G401 (cell line): ENCODE measurements at places on chromosomes 4 and X.
A peak's percentile ranks its signal among the peaks of the same experiment; 100 is the strongest.

DNA sequence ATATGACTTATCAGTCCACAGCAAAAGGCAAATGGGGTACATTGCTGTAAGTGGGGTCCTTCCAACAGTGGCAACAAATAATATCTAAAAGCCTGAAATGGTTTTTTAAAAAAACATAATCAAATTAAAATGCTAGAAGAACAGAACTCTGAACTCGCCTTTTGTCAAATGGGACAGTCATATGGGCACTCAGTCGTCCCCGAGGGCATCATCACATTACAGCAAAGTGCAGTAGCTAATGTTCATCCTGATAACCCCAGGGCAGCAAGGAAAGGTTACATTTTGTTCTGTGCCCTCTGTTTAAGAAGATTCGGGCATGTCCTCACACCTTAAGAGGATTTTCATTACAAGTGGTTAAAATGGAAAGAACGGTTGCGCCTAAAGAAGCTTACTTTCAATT is 997.9 kb upstream of the TENM3 start:
- no peak for DNase-seq

DNA sequence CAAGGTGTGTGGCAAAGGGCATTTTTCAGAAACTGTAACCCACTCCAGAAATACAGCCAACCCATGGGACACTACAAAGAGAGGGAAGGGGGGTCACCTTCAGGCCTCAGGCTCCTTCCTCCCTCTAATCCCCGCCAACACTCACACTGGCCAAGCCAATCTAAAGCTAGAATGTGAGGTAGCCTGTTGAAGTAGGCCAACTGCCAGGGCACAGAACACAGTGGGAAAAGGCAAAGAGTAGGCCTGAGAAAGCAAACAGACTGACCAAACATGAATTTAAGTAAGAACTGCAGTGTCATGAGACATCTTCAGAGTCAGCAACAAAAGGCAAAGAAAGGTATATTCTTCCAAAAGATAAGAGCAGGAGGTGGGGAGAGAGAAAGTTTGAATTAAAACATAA is 289.0 kb downstream of the HNRNPD start:
- DNase-seq: no peak

DNA sequence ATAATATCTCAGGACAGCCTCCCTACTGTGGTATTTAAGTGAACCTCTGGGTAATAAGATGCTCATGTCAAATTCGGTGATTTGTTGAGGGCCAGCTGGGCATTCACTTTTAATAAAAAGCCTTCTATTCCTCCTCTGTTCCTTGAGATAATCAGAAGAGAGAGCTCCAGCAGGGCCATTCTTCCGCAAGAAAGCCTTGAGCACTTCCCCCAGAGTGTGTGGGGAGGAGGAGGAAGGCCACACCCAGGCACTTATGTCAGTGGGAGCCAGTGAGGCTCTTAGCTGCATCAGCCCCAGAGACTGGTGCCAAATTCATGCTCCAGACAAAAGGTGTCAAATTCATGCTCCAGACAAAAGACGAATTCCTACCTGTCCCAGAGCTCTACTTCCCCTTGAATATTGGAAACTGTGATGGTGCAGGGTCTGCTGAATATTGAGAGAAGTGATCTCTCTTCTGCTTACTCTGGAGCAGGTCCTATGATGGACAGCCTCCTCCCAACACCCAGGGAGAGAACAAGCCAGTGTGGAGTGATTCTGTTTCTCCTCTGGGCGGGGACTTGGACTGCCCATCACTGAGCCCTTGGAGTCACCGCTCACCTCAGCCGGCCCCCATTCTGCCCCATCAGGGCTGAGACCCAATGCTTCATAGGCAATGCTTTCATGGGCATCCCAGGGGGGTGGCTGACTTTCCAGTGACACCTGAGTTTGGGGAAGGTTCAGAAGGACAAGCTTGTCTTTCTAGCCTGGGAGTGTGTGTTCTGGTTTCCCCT is 68.1 kb downstream of the FHDC1 start:
- no peak for DNase-seq

DNA sequence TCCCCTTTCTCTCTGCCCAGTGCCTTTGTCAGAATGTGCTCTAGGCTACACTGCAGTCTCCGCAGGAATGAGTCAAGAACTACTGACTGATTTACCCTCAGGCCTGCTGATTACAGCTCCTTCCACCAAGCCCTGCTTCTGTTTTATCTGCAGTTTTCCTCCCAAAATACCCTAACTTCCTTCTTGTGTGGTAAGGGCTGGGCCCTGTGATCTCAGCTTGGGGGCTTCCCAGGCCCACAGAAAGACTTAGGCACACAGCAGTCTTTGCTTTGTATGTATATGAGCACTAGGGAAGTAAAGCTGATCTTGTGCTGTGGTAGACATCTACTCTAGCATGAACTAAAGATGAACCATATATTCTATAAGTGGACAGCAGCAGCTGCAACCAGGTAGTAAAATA is 18.8 kb downstream of the PAK3 start:
- DNase-seq: no peak

DNA sequence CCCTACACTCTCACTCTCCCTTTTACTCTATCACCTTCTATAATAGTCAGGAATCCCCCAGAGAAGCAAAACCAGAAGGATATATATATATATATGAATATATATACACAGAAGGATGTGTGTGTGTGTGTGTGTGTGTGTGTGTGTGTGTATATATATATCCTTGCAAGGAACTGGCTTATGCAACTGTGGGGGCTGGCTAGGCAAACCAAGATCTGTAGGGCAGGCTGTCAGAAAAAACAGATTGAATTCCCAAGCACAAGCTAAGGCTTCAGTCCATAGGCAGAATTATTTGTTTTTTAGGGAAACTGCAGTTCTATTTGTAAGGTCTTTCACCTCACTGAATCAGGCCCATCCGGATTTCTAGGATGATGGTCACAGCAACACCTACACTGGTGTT is 13.0 kb upstream of the KLHL2 start:
- no peak for DNase-seq

DNA sequence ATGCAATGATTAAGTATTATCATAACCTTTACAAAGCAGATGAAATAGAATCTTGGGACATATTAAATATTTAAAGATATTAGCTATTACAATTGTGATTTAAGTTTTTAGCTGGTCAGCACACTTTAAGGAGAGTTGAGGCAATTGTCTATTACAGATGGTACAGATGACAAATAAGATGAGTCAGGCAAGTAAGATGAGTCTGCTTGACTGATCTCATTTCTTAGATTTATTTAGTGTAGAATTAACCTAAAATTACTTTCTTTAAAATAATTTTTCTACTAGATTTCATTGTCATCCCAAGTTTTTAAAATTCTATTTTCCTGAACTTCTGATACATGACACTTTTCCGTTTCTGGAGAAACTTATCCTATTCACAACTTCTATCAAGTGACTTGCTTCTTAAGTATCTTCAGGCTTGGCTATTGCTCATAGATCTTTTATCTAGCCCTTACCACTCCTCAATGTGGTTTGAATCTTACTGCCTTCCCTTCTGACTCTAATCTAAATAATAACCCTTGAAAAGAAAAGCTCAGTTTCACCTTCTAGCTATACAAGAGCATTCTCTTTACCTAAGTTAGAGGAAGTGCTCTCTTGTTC is 32.9 kb downstream of the CXCL1 start:
- no peak for DNase-seq

DNA sequence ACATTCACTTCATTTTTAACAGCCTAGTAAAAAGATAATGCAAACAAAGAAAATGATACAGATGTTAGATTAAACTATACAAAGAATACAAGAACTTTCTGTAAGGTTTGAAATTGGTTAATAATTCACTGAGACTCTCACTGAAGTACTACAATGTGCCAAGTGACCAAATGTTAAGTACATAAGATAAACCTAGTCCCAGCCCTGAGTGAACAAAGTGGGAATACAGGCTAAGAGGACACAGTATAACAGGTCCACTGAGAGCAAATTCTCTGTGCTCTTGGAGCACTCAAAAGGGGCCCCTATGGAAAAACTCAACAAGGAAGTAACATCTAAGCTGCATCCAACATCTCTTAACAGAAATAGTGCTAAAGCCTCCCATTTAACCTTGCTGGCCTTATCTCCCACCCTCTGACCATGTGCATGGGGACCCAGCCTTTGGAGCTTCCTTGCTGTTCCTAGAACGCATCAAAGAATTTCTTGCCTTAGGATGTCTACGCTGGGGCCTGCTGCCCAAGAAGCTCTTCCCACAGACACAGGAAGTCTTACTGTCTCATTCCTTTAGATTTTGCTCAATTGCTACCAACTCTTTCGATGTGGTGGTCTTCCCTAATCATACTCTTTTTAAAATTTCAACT is 113.4 kb downstream of the ZAR1 start:
- no peak for DNase-seq

DNA sequence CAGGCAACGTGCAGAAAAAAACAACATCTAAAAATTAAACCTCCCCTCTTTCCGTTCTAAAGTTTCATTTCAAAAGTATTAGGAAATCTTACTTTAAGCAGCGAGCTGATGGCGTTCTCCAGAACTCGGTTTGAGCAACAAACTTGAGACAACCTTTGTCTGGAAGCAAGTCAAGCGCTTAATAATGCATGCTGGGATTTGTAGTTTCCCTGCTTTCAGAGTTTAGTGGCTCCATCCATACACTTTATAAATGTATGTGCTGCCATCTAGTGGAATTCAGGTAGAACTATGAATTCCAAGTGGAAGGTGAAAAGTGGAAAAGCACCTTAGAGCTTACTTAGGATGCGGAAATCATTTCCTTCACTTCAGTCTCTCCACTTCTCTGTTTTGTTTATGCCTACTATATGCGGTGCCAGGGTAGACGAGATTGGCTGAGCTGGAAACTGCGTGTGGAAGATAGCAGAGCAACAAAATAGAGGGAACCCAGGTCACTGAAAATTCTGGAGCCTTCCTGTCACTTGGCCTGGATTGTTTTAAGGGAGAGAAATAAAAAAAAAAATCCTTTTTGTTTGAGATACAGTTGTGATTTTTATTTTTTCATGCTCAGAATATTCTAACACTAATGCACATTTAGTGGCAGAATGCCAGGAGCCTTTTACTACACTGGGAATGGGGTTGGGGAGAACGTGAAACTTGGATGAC is at the start of gene BDH2:
Gene BDH2 (minus strand): TSS at position 144 of the 702 bp plus-strand sequence. CDS start 3,580 bp downstream, outside the sequence.
- peak; percentile 90 for DNase-seq

DNA sequence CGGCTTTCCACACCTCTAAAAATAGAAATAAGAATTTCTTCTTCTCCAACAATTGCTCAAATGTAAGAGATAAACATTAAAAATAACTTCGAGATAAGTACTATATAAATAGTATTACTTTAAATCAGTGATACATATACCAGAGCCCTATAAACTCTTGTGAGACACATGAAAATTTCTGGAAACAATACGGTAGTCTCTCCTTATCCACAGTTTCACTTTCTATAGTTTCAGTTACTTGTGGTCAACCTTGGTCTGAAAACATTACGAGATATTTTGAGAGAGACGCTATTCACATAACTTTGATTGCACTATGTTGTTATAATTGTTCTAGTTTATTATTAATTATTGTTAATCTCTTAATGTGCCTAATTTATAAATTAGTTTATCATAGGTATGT is 101.5 kb upstream of the CXXC4 start:
- DNase-seq: no peak

DNA sequence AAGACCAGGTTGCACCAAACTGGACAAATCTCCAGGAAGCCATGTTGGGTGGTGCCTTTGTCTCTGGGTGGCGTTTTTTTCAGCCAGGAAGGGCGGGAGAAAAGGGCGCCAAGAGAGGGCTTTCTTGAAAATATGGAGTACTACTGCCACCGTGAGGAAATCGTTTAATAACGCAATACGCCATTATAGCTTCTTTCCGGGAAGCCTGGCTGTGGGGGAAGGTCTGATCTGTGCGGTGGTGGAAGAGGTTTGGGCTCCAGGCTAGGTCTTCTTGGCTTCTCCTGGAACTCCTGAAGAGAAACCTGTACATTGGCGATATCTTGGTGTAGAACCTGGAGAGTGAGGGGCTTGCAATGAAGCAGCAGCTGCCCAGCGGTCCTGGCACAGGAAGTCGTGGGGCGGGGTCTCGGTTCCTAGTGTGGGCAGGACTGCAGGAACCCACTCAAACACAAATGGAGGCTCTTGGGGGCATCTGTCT is 202.7 kb downstream of the OR13H1 start:
- peak; percentile 21 for DNase-seq

- DNase-seq: no peak
These were observed 68.0 kb downstream of the RGS12 start for GRCh38 chr4:3360777-3361176.

DNA sequence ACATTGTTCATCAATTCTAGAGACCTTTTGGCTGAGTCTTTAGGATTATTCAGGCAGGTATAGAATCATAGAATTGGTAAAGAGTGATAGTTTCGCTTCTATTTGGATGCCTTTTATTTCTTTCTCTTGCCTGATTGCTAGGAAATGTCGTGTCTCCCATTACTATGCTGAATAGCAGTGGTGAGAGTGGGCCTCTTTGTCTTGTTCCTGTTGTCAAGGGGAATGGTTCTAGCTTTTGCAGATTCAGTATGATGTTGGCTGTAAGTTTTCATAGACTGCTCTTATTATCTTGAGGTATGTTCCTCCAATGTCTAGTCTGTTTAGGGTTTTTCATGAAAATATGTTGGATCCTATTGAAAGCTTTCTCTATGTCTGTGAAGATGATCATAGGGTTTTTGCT is 200.2 kb upstream of the PABPC4L start:
- DNase-seq: no peak

DNA sequence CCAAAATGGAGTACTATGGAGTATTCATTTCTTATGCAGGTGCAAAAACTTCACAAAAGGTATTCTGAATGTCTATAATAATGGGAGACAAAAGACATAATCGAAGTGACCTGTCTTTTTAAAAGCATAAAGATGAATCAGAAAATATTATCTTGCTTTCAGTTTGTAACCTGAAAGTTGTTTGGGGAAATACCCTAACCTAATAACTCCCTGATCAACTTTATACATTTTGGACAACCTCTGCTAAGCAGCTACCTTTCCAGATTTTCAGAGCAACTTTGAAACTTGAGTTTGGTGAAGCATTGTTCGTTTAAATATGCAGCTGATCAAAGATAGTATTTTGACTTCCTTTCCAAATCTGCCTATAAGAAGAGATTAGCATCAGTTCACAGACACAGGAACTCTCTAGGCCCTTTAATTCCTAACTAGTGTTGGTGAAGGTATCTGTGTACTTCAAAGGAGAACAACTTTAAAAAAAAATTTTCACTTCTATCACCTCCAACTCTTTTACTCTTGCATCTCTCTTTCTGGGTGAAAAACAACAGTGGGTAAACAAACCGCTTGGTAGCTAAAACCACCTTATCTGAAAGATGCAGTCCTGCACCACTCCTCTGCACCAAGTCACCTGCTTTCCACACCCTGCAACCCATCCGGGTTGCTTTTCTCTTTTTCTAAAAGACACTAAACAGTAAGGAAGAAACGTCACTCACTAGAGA is 26.5 kb downstream of the CD40LG start:
- no peak for DNase-seq

GRCh38 chr4:14841801-14842768 is 160.2 kb upstream of the CPEB2 start:
- DNase-seq: no peak

- no peak for DNase-seq
These were observed 56.0 kb downstream of the ZFYVE28 start for GRCh38 chr4:2362266-2363055.

GRCh38 chrX:8242431-8243020 is 71.5 kb upstream of the VCX2 start:
- no peak for DNase-seq
